Stimulated activated CD4-positive, alpha-beta T cell treated with anti-CD3 and anti-CD28 coated beads, Interleukin-12 subunit alpha, Interleukin-12 subunit beta, amount 100 ng/mL, for 4 hours (primary cell): ENCODE measurements at places on chromosomes 1 and 21.

DNA sequence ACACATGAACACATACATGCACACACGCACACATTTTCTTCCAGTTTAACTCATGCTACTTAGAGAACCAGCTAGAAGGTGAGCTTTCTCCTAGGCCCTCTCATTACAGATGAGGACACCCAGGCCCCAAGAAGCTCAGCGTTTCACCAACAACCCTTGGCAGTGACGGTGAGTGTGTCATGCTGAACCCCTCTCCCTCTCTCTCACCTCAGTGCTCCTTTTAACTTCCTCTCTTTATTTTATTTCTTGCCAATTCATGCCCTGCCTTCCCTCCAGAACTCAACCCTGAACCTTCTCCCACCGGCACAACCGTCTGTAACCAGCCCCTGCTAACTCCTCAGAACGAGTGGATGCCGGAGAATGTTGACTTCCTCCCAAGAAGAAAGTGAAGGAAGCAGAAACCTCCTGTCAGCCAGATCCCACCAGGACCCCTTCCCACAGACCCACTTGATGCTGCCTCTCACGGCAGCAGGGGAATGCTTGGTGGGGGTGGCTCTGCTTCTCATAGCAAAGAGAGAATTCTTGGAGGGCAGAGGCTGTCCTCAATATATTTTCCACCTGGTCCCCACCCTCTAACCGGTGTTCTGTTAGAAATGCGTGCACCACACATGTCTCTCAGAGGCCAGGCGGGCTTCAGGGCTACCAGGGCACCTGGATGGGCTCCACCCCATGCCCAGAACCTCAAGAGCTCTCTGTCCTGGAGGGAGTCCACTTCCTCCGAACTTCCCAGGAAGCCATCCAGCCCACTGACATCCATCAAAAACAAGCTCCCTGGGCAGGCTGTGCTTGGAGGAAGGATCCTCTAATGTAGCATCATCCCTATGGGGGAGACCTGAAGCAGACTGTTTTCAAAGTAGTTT is 134.0 kb downstream of the TOMM20 start:
- no peak for DNase-seq

DNA sequence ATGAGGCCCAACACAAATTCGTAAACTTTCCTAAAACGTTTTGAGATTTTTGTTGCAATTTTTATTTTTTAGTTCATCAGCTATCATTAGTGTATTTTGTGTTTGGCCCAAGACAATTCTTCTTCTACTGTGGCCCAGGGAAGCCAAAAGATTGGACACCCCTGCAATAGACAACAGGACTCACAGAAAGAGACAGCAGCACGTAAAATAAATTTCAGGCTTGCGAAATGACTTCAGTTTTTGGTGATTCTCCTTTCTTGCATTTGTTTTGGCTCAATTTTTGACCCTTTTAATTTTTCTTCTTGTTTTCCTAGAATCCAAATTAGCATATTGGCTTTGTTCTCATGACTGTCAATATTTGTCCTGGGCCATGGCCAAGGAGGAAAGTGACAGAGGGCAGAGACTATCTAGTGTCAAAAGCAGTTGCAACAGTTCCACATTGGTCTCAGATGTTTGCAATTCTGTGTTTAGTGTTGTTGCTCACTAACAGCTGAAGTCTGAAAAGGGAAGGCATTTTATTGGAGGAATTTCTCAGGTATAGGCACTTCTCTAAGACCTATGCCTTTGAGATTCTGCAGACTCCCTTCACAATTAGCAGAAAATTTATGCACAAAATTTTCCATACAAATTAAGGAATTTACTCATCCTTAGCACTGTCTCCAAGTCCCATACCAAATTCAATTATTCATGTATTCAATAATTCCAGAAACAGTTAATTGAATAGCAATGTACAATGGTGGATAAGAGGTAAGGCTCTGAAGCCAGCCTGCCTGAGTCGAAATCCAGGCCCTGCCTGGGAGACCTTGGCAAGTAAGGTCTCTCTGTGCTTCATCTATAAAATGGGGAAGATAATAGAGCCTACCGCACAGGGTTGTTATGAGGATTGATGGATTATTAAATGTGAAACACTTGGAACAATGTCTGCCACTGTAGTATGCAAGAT is 160.9 kb upstream of the IVNS1ABP start:
- DNase-seq: no peak

DNA sequence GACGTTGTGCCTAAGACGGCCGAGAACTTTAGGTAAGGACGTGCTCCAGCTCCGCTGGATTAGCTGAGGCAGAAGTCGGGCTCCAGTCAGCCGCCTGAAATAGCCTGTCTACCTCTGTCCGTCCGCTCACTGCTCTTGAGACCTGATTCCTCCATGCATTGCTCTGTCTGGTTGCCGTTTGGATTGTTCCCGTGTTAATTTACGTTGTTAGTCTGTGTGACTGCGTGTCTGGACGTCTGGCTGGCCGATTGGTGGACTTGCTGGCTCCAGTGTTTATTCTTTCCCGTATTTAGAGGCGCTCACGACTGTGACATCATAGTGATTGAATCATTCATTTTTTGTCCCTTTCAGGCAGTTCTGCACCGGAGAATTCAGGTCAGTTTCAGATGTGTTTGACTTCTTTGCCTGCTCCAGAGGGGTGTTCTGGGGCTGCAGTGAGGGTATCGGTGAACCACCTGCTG is 684 bp downstream of the PPIH start:
- DNase-seq: no peak

- no peak for DNase-seq
Observed at GRCh38 chr1:152343006-152343405, 16.8 kb downstream of the FLG2 start.

GRCh38 chr1:86849756-86850155 is 64.2 kb downstream of the SELENOF start:
- DNase-seq: no peak

DNA sequence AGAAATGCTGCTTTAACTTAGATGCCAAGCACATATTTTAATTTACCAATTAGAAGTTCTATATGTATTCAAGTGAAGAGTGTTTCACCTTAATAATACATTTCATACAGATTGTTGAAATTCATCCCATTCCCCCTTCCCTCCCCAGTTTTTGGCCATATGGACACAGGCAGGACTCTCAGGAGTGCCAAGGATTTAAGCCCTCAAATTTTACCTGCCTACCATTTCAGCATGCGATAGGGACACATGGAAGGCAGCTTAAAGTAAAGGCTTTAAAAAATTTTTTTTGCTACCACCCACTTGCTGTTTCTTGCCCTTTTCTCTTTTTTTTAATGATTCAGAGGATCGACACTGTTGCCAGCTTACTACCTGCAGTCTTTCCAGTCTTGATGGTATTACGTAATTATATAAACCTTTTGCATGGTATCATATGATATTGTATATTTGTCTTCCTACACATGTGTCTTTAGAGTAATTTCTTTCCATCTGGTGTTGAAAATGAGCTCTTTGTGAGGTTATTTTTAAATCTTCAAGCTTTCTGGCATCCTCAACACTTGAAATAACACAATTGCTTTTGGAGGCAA is 7.0 kb downstream of the EPB41 start:
- no peak for DNase-seq

GRCh38 chr1:22502202-22502601 is 50.6 kb downstream of the ZBTB40 start:
- no peak for DNase-seq

GRCh38 chr1:196993916-196994315 is 16.6 kb downstream of the CFHR5 start:
- DNase-seq: no peak

DNA sequence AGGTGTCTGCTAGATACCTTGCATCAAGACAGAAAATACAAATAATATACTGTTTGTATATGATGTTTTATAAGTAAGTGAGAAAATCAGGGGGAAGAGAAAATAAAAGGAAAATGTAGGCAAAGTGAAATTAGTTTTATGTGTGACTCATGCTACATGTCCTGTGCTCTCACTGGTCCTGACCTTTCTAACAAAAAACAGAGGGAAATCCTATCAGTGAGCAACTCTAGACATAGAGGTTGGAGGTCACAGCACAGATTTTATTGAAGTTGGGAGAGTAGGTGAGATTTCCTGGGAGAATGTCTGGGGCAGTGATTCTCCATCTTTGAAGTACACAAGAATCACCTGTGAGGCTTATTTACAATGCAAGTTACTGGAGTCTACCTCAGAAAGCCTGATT is 9.5 kb downstream of the SCCPDH start:
- DNase-seq: no peak

DNA sequence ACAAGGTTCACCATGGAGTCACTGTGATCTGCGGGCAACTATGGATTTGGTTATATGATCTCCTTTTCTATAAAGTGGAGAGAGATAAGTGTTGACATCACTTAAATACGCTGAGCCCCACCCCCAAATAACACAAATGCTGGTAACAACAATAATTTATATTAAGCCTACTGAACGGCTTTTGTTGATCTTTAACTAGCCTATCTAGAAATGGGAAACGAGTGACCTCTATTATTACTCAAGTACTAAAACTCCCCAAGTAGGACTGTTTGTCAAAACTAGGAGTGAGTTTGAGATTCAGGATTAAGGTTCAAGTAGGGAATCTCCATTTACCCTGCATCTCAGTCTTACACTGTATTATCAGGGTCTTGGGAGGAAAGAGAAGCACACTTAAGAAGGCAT is 52.2 kb downstream of the MAP3K7CL start:
- DNase-seq: no peak

GRCh38 chr1:7401814-7402547 is 369.1 kb upstream of the VAMP3 start:
- DNase-seq: no peak

DNA sequence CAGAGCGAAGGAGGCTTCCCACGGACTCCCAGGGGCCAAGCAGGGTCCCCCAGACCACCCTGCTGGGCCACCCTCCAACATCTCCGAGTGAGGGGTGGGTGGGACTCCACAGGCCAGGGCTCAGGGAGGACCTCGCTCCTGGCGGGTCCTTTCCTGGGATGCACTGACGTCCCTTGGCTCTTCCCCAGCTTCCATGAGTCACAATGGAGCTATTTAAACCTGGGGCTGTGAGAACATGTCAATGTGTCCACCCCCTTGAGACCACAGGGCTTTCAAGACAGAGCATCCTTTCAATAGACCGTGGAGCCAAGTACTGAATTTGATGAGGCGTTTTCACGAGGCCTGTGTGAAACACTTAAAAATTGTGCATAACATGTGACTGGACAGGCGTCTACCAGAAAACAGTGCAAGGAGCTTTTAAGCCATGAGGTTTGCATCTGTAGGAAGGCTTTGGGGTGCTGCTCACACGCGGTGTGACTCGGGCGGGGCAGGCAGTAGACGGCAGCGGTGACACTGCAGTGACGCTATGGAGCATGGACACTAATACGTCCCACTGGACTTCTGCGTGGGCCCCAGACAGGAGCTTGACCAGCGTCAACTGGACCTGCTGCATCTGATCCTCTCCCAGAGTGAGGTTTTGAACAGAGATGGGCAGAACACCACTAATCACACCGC is 24.1 kb upstream of the NPHP4 start:
- DNase-seq: no peak

GRCh38 chr1:24301785-24302175 is 17.4 kb upstream of the GRHL3 start:
- DNase-seq: no peak

- DNase-seq: no peak
Observed at GRCh38 chr1:234542211-234542850, 63.4 kb upstream of the TARBP1 start.

- DNase-seq: peak; percentile 14
Observed at GRCh38 chr1:9653491-9654050, 2.0 kb downstream of the PIK3CD start.

- DNase-seq: no peak
Observed at GRCh38 chr1:2982615-2983318, 38.5 kb upstream of the ACTRT2 start.

DNA sequence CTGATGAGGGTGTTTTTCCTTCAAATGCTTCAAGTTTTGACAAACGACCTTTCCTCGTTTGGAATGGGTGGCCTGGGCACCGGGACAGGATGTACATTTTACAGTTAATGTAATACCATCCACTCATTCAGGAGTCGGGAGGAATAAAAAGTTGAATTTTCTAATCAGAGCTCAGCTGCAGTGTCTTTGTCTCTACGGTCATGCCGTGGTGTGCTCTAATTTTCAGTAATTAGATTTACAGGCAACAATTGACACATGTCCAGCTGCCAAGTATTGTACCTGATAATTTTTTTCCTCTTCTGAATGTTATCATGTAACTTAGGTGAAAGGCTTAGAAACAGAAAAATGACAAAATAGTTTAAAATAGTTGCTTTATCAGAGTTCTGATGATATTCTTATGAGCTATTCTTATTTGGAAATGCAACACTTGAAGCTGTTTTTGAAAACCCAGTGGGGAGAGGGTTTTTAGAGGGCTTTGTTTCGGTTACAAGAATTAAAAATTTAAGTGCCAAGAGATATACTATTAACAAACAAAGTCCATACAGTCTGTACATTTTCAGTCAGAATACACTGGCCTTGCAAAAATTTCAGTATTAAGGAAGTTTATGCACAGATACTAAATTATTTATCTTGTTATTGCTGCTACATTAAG is 1.0 kb downstream of the CDKN2C start:
- no peak for DNase-seq

- no peak for DNase-seq
Observed at GRCh38 chr1:222974496-222974895, 159.7 kb downstream of the DISP1 start.

DNA sequence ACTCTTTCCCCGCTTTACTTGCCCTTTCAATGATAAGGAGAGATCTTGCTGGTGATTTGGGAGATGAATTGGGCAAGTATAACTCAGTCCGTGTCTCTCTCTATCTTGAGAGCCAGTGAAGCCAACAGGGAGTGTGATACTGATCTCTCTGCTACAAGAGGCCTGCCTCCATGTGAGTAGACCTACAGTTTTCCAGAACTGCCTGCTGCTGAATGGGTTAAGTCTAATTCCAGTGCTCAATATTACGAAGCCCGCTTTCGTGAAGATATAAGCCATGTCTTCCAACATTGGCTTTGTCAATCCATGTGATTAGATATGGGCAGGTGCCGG is 92.6 kb downstream of the ADCY10 start:
- no peak for DNase-seq

GRCh38 chr1:82598337-82598736 is 797.6 kb downstream of the ADGRL2 start:
- no peak for DNase-seq

DNA sequence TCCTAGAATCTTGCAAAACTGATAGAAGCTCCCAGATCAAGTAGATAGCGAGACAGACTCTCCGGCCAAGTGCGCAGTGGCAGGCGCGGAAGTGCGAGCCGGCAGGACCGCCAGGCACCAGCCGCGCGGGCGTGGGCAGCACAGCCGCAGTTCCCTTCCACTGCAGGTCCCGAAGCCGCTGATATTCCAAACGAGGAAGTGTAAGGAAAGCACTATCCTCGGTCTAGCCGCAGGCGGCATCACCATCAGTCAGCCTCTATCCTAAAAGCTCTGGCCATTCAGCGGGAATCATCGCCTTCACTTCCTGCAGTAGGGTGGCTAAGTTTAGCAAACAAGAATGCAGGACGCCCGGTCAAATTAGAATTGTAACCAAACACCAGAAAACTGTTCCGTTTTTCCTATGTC is 710 bp downstream of the GLRX2 start:
- DNase-seq: peak; percentile 16

GRCh38 chr1:226481133-226481532 is 67.4 kb upstream of the STUM start:
- no peak for DNase-seq

GRCh38 chr1:151196292-151196800 is 2.0 kb upstream of the PIP5K1A start:
- peak; percentile 25 for DNase-seq
